ENCODE measurements at places on chromosomes 11 and 22.

- DNase-seq = no peak
Measured at GRCh38 chr11:79348976-79349682, 91.7 kb downstream of the TENM4 start.

- no peak for DNase-seq
Measured at GRCh38 chr11:12286606-12287005, 90.8 kb upstream of the PARVA start.

- no peak for DNase-seq
Measured at GRCh38 chr11:80349997-80350396, 909.2 kb upstream of the TENM4 start.

- no peak for DNase-seq
Measured at GRCh38 chr22:22818202-22818538, 69.4 kb upstream of the IGLL5 start.

DNA sequence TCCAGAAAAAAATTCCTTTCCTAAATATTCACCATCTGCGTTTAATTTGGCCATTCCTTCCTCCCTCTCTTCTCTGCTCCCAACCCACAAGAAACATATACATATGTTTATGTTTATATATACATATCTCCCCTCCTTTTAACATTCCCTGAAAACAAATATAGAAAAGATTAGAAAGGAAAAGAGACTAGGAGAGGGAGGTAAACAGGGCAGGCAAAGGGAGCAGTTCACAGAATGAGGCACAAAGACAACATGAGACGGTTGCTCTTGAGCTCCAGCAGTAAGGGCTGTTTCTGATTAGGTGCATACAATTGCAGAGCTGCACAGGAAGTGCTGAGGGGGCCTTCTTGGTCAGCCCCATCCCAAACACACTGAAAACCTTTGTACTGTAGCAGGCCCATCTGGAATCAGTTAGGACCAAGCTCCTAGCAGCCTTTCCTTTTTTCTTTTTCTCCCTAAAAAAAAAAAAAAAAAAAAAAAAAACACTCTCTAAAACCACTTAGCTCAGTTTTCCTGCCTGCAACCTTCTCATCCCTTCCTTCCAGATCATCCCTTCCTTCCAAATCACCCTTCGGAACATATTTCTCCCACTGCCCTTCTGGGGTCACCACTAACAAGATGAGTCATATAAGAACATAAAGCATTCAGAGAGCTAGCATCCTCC, 57.0 kb downstream of the RBFOX2 start:
- no peak for DNase-seq

GRCh38 chr22:31244046-31244942, 32.2 kb downstream of the LIMK2 start:
- DNase-seq = no peak

DNA sequence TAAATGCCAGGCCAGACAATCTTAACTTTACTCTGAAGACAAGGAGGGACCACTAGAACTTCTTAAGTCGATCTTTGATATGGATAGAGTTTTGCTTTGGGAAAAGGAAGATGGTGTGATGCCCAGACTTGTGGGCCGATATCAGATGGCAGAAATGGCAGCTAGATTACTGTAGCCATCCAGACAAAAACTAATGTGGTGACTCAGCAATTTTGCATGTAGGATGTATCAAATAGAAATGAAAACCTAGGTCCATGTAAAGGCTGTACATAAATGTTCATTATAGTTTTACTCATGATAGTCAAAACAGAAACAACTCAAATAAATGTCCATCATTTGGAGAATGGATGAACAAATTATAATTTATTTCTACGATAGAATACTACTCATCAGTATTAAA, 121.5 kb downstream of the APIP start:
- no peak for DNase-seq

DNA sequence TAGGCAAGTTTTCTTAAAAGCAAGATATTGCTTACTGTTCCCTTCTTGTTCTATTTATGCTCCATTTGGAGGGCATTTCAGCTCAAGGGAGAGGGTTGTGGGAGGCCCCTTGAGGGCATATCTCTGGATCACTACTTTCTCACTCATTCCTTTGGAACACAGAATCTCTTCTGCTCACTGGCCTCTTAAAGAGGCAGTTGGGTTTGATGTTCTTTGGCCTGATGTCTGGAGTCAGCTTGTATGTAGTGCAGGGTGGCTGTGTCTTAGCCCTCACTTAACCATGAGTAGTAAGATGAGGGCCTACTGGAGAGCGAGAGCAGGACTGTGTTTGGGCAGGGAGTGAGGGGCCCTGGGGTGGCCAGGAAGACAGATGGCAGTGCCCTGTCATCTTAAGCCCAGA, 3.6 kb downstream of the INCENP start:
- no peak for DNase-seq

DNA sequence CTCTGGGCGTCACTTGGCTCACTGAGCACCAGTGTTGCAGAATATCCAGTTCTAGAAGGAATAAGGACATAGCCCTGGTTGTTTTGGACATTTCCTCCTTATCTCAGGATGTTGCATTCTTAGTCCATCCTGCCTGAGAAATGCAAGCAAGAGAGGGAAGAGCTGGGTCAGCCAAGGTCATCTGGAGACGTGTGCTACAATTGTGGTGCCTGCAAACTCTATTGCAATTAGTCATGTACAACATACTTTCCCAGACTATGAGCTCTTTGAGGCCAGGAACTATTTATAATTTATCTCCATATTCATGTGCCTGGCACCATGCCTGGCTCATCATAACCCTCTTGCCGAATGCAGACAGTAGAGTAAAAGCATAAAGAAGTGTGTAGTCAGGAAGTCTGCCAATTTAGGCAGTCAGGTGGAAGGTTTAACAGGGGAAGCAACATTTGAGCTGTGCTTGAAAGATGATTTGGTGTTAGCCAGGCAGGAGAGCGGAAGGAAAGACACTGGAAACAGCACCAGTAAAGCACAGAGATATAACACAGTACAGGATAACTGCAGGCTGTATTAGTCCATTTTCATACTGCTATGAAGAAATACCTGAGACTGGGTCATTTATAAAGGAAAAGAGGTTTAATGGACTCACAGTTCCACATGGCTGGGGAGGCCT, 129.4 kb upstream of the PAX6 start:
- DNase-seq = no peak

DNA sequence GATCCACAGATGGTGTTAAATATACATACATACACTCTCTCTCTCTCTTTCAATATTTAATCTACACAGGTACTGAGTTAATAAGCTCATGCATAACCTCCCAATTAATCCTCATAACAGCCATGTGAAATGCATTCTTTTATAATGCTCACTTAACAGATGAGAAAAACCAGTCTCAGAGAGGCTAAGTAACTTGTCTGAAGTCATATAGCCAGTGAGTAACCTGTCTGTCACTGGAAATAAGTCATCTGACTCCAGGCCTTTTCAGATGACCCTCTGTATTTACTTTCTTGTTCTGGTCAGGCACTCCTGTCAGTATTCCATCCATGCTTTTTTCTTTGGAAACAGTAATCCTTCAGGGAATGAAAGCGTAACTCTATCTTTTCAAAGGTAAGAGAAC, 594.0 kb upstream of the TENM4 start:
- DNase-seq = no peak

DNA sequence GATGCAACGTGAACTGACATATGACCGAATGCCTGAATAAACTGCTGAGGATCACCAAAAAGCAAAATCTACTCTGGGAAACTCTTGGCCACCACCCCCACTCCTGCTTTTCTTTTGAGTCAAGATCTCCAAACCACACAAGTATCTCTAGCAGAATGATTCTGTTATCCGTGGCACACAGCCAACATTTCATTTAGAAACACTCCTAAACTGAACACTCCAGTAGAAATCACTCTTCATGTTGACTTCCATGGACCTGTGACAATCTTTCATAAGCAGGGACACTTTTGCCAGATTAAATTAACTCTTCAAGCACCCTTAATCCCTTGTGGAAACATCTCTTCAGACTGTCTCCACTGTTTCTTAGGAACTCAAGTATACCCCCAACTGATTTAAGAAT, 44.4 kb downstream of the VSIG10L2 start:
- DNase-seq = no peak

GRCh38 chr11:73969991-73970800, 12.4 kb downstream of the UCP2 start:
- DNase-seq = no peak

- no peak for DNase-seq
Measured at GRCh38 chr11:109747839-109748238, 325.8 kb downstream of the C11orf87 start.

DNA sequence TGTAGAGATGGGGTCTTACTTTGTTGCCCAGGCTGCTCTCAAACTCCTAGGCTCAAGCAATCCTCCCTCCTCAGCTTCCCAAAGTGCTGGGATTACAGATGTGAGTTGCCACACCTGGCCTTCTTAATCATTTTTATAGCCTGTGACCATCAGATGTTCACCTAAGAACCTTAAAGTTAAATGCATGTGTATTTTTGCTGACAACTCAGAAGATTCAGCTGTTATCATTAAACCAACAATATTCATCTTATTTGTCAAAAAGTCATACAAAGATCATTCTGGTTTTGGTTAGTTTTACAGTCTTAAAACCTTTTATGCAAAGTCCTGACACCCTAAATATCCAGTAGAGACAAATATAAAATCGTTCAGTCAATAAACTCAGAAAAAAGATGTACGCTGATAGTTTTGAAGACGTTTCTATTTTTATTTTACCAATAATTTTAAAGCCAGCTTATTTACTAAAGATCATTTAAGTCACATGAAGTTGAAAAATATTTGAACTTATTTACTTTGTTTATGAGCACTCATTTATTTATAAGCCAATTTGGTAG, 22.2 kb downstream of the CLDN5 start:
- no peak for DNase-seq

DNA sequence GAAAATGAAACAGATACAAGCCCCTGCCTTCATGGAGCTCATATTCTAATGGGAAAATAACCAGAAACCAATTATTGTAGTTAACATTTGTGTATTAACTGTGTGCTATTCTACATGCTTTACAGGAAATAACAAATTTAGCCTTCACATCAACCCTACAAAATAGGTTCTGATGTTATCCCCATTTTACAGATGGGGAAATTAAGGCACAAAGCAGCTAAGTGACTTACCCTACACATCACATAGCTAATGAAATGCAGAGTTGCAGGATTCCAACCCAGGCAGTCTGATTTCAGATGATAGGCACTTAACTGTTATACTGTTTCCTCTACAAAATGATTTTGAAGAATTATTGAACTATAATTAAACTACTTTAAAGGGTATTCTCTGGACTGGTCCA, 43.7 kb downstream of the KMT5B start:
- no peak for DNase-seq

GRCh38 chr11:66061268-66061667, 8.8 kb upstream of the PACS1 start:
- DNase-seq = no peak
